ENCODE measurements at places on chromosomes 3 and 15.

DNA sequence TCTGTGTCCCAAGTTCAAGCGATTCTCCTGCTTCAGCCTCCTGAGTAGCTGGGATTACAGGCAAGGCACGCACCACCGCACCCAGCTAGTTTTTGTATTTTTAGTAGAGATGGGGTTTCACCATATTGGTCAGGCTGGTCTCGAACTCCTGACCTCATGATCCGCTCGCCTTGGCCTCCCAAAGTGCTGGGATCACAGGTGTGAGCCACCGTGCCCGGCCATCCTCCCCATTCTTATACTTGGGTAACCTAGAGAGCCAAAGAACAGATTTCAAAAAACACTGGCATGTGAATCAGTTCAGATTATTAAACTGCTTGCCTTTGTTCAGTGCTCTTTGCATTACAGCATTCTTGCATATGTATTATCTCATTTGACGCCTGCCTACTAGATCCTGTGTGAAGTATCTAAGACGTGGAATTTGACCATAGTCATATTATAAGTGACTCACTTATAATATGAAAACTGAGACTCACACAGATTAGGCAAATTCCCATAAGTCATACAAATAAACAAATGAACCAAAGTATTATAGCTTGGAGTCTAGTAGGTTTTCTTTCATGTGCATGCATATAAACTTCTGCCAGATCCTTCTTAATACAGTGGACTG is 123.5 kb downstream of the UNC13C start:
- DNase-seq: no peak

- no peak for DNase-seq
These were observed 265.0 kb downstream of the OPA1 start for GRCh38 chr3:193857996-193858395.

DNA sequence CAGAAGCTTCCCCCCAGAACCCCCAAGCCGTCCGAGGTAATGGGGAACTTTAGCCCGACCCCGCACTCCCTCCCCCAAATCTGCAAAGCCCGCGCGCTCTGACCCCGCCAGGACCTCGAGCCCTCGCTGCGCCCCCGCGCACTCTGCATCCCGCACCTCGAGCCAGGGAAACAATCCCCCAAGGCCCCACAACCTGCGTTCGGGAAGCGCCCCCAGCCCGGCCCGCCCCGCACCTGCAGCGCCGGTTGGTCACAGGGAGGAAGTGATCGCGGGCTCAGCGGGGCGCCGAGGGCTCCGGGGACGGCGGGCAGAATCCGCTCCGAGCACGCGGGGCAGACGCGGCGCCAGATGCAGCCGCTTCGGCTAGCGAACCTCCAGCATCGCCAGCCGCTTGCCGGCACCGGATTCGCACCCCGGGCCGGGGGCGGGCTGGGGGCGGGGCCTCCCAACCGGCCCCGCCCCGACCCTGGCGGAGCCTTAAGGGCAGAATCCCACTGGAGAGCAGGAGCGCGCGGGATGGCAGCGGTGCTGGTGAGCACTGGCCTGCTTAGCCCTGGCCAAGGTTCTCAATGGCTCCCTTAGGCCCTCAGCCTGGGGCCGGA is at the start of gene CAMKV:
TSS of gene CAMKV (minus strand) at position 382 of the 602 bp plus-strand sequence. CDS start 7,518 bp downstream, outside the sequence.
- DNase-seq: peak; percentile 61

- no peak for DNase-seq
These were observed 436.9 kb upstream of the ZNF717 start for GRCh38 chr3:76222201-76222600.

DNA sequence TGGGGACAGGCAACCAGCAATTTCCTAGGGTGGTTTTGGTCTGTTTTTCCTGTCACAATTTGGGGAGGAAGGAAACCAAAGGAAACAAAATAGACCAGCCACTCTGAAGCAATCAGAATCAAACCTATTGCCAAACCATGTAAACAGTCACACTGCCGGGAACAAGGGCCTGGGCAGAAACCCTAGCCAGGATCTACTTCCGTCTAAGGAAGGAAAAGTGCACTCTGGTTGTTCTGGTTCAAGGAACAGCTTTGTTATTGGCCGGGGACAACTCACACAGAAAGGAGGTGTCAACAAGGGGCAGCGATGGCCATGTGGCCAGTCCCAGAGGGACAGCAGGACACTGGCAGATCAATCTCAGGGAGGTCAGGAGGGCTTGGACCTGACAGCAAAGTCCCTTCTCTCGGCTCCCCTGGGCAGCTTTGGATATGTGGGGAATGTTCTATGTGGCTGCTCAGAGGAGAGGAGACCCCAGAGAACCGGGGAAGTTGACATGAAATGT is 17.5 kb upstream of the RAD18 start:
- no peak for DNase-seq

DNA sequence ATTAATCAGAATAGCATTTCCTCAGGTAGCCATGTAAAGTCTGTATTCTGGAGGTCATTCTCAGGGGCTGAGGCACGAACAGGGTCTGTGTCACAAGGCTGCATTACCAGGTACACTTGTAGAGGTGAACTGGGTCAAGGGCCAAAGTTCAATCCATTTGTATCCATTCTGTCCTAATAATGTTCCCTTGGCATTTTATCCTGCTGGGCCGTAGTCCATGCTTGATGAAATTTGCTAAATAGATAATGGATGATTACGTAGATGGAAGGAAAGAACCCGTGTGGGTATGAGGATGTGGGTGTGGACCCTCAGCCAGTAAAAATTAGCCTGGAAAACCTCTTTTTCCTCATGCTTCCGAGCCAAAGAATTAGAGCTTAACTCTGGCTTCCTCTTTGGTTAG is 785.9 kb downstream of the GRM7 start:
- DNase-seq: no peak

DNA sequence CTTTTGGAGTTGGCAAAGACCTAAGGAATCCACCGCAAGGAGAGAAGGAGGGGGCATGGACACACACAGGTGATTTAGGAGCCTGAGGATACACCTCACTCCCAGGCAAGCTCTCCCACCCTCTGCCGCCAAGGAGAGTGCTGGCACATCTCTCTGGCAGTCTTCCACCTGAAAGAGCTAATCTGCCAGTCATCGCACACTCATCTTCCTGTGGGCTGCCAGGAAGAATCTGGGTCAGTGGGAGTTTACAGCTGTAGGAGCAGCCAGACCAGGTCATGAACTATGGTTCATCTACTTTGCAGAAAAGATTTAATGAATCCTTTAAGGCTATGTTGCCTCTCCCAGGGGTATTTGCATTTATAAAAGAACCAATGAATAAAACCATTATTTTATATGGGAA is 170.6 kb upstream of the TSC22D2 start:
- no peak for DNase-seq

DNA sequence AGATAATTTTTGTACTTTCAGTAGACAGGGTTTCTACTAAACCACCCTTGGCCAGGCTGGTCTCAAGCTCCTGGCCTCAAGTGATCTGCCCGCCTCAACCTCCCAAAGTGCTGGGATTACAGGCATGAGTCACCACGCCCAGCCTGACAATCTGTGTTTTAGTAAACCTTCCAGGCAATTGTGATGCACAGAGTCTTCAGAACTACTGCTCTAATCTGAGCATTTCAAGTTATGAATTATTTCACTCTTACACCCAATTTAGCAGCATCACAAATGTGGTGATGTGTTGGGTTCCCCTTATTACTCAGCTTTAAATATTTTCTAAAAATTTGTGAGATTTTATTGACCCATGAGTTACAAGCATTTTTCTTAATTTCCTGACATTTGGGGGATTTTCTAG is 94.4 kb downstream of the ULK4 start:
- DNase-seq: no peak

DNA sequence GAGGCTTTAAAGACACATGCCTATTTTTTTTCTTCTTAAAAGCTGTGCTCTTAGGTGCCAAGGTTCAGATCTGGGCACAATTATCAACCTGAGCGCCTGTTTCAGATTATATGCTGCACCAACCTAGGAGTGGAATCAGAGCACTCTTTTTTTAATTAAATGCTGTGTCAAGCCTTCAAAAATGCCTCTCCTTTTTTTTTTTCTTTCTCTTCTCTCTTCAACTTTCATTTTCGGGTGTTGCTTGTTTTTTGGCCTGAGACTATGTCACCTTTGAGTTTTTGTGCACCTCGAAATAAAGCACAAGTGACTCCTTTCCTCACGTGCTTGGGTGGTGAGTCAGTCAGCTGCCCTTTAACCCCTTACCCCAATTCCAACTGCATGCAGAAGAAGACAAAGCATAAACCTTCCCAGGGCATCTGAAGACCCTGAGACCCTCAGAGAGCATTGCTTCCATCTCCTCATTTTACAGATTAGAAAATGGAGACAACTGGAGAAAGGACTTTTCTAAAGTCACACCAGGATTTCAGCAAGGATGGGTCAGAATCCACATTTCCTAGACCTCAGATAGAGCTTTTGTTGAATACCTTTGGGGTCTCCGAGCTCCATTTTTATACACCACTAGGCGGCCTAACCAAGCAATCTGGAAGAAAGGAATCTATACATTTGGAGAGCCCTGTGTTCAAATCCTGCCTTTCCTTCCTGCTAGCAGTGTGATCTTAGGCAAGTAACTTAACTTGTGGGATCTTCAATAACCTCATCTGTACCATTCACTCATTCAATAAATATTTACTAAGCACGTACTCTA is 631 bp upstream of the PRICKLE2 start:
- DNase-seq: no peak

DNA sequence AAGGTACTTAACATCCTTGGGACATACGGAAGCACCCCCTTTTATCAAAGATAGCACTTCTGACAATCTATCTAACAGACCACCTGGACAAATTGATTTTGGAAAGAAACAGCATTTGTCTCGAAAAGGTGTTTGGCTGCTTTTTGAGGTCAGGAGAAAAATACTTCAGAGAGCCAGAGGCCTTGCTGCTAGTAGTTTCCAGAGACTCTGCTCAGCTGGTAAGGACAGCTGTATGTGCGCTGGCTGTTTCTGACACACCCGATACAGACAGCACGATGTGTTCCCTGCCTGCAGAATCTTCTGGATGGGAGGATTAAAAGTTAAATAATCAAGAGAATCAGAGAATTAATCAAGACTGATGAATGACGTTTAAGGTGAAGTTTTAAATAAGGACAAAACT is 15.6 kb upstream of the GYG1 start:
- no peak for DNase-seq

DNA sequence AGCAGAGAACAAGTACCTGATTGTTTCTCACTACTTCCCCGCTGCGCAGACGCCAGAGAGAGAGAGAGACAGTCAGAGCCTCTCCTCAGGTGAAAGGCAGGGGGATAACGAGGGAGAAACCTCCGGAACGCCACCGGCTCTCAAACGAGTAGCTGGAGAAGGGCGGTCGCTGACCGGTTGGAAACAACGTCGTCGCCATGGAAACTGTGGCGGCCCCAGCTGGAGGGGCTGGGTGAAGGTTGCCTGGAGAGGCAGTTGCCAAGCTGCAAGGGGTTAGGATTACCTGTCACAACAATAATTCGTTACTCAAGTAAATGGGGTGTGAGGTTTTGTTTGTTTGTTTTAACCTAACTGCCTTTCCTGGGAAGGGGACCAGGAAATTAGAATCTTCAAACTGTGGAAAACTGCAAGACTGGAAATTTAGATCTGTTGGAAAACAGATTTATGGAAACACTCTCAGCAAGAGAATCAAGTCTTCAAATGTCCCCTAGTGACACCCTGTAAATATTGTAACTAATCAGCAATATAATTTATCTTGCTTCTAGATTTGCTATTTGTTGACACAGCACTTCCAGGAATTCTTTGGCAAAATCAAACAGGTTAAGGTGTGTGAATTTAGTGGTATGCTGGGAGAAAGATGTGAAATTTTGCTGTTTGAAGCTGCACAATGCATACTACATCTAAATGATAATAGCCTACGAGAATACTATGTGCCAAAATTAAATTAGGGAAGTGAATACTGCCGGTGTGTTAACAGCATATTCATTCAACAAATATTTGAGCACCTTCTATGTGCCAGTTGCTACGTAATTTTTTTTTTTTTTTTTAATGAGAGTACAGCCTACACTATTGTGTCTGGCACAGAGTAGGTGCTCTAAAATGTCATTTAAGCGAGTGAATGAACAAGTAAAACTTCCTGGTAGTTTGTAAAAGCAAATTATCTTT is at the start of gene DNAH12:
TSS of gene DNAH12 (minus strand) at position 164 of the 945 bp plus-strand sequence. CDS start 1,474 bp downstream, outside the sequence.
- DNase-seq: peak; percentile 49

DNA sequence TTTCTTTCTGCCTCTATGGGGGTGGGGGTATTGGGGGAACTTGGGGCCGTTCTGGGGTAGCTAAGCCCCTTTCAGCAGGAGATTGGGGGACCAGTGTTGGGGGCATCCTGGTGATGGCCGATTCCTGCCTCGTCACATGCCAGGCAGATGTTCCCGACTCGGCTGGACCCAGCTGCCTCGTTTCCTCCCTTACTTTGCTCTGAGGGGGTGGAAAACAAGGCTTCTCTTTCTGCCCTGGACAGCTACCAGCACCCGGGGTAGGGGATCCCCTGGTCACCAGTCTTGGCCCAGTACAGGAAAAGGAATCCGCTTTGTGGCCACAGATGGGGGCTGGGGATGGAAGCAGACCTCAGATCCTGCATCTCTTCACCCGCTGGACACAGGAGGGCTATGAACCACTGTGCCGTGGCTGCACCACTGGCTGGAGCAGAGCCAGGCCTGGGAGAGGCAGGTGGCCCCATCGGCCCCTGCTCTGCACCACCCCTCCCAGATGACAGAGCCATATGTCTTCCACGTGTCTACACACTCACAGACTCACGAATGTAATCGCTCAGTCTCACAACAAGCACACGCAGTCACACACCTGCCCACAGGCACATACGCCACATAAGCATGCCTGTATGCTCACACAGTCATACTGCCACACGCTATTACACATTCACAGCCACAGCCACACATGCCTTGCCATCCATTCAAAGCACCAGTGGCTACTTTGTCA is 12.4 kb downstream of the SNX33 start:
- DNase-seq: no peak
